ENCODE measurements at places on chromosomes 6 and 20. TPM values are rescaled to one million over a fixed set of nuclear protein-coding genes. Genes with fewer than 3 reads are reported as not detected.

GRCh38 chr6:2854396-2854982 lies 12.8 kb upstream of the SERPINB1 start:
- no peak for DNase-seq

Gene DYNLT2
- total RNA-seq = 2.8 TPM

DNA sequence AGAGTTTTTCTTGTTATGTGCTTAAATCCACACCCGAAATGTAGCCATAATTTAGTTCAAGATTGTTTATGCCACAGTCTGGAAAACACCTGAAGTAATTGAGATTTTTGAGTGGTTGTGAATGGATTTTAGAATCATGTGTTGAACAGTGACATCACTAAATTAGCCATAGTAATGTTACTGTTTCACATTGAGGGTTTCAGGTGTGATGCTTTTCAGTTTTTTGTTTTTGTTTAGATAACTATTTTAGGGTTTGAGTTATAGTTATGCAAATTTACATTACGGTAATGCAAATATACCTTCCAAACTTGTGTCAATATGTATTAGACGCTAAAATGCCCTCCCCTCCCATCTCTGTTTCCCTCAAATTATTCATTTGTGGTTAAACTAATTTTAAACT lies 22.9 kb downstream of the QKI start:
- DNase-seq = no peak

Gene ANGPT4
- 0.07 TPM for total RNA-seq

GRCh38 chr6:6592826-6593475 lies 4.4 kb downstream of the LY86 start:
- no peak for DNase-seq

- peak; percentile 55 for DNase-seq
Observed at GRCh38 chr6:30411515-30412207, 66.7 kb downstream of the RPP21 start.

Gene RRBP1
- 46.7 TPM for total RNA-seq

Gene ADGB
- not detected for total RNA-seq

- no peak for DNase-seq
Observed at GRCh38 chr6:38831865-38832264, 116.8 kb downstream of the DNAH8 start.

Data from neural crest cell (in vitro differentiated cells).